ENCODE measurements at places on chromosomes 16 and 17.

- 0 out of 2 replicates have a peak, but pooled peaks cover 9% of the 10 kb centered on the region for H3K27me3 ChIP-seq
- no peaks in the 10 kb centered on the region for H3K36me3 ChIP-seq
- no peak overlapping the region for H3K27ac ChIP-seq
- DNase-seq = no peak
These were observed 38.3 kb downstream of the SCPEP1 start for GRCh38 chr17:57016071-57016763.

DNA sequence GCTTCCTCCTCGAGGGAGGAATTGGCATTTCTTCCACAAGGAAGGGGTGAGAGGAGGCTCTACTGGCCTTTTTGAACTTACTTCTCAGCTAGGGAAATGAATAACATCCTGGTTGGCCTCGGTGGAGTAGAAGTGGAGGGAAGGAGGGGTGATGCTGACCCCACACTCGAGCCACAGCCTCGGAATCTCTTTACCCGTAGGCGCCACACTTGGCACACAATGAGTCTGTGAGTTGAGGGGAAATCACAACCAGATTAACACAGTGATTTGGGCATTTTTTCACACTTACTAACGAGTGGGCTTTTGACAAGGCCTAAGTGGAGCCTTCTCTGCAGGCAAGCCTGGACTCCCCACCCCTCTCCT is 47.3 kb upstream of the TBX2 start:
- H3K27me3 ChIP-seq = no peaks in the 10 kb centered on the region
- H3K27ac ChIP-seq = no peak overlapping the region
- no peak overlapping the region for H3K4me3 ChIP-seq
- 0 out of 2 replicates have a peak, but pooled peaks cover 5% of the 10 kb centered on the region for H3K4me1 ChIP-seq
- no peaks in the 10 kb centered on the region for H3K36me3 ChIP-seq

DNA sequence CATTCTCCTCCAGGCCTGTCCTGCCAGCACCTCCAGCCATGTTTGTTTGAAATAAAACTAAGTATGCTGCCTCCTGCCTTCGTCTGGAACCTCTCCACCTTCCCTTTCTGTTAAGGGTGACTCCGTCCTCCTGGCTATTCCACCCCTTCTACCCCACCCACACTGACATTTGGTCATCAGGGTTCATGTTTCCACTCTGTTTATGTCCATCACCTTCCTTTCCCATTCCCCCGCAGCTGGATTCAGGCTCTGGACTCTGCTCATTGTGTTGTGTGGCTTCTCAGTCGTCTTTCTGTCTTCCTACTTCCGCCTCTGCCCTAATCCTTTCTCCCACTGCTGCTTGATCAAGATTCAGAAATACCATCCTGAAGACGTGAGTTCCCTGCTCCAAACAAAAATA is 28.6 kb downstream of the EPN2 start:
- H3K27me3 ChIP-seq = no peaks in the 10 kb centered on the region
- no peak overlapping the region for H3K4me3 ChIP-seq
- peaks cover 23% of the 10 kb centered on the region for H3K4me1 ChIP-seq
- H3K27ac ChIP-seq = no peak overlapping the region

DNA sequence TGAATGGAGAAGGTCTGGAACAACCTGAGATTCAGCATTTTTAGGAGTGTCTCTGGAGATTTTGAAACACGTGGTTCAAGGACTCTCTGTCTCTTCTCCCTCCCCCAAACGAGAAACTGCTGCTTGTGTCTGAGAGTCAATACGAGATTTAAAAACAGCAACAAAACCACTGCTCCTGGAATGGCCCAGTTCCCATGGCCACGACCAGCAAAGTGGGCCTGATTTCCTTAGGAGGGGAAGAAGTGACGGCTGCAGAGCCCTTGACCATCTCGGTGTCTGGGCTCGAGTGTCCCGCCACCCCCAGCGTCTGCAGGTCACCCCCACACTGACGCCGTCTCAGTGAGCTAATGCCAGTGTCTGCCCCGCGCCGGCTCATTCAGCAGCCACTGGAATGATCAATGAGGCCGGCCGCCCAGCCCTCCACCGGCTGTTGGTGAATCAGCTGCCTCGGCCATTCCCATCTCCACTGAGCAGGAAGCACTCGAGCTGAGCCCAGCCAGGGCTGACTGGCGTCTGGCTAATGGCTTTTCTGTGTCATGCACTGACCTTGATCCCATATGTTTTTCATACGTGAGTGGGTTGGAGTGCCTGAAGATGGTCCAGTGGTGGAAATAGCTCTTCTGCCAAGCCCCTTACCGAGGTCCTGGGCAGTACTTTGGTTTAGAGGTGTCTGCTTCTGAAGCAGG is 151.8 kb downstream of the PITPNC1 start:
- H3K4me1 ChIP-seq = peaks cover 15% of the 10 kb centered on the region
- DNase-seq = peak; percentile 99
- peak overlapping the region; percentile 86 for H3K27ac ChIP-seq
- H3K36me3 ChIP-seq = no peaks in the 10 kb centered on the region
- peak overlapping the region; percentile 65 for H3K4me3 ChIP-seq
- no peaks in the 10 kb centered on the region for H3K27me3 ChIP-seq

DNA sequence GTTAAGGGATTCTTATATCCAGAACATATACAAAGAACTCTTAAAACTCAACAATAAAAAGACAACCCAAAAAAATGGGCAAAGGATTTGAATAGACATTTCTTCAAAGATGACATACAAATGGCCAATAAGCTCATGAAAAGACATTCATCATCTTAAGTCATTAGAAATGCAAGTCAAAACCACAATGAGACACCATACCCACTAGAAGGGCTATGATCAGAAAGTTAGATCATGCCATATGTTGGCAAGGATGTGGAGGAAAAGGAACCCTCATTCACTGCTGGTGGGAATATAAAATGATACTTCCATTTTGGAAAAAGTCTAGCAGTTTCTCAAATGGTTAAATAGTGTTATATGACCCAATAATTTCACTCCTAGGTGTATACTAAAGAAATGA is 9.4 kb downstream of the PLD6 start:
- no peak overlapping the region for H3K4me3 ChIP-seq
- H3K27ac ChIP-seq = no peak overlapping the region
- DNase-seq = peak; percentile 27
- H3K4me1 ChIP-seq = peaks cover 4% of the 10 kb centered on the region
- no peaks in the 10 kb centered on the region for H3K27me3 ChIP-seq
- no peaks in the 10 kb centered on the region for H3K36me3 ChIP-seq

Measured in GM23248 (cell line).